ENCODE measurements at places on chromosomes 11 and 22. TPM values are rescaled to one million over a fixed set of nuclear protein-coding genes. Genes with fewer than 3 reads are reported as not detected.

DNA sequence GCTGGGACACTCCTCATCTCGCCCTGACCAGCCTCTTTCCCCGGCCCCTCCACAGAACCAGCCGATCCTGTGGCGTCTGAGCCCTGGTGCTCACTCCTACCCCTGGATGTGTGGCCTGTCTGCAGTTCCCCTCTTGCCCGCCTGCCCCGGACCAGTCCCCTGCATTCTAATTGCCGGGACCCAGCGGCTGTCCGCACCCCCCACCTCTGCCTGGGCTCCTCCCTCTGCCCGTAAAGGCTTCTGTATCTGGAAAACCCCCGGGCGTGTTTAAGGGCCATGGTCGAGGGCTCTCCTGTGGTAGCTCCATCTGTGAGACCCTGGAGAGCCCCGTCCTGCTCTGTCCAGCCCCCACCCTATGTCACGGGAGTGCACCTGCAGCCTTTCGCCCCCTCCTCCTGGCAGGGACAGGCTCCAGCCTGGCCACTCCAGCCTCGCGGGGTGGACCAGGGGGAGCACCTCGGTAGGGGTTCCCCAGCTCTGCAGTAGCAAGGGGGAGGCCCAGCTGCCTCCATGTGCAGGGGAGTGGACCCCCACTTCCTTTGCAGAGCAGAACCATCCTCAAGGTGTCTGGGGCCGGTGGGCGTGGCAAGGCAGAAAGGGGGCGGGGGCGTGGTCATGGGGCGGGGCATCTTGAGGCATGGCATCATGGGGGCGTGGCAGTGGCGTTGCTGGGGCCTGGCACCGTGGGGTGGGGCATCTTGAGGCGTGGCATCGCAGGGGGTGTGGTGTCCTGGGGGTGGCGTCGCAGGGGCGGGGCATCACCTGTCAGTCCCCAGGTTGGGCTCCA is 430.4 kb downstream of the TBC1D22A start:
- H3K4me1 ChIP-seq = peaks cover 2% of the 10 kb centered on the region
- peak; percentile 7 for DNase-seq
- H3K4me3 ChIP-seq = no peak overlapping the region
- H3K36me3 ChIP-seq = no peaks in the 10 kb centered on the region
- H3K27me3 ChIP-seq = no peaks in the 10 kb centered on the region
- no peak overlapping the region for H3K27ac ChIP-seq

Gene UPK3A
- not detected for total RNA-seq

- H3K4me1 ChIP-seq = no peaks in the 10 kb centered on the region
Observed at GRCh38 chr11:81449588-81450156, 1284.0 kb downstream of the FAM181B start.

DNA sequence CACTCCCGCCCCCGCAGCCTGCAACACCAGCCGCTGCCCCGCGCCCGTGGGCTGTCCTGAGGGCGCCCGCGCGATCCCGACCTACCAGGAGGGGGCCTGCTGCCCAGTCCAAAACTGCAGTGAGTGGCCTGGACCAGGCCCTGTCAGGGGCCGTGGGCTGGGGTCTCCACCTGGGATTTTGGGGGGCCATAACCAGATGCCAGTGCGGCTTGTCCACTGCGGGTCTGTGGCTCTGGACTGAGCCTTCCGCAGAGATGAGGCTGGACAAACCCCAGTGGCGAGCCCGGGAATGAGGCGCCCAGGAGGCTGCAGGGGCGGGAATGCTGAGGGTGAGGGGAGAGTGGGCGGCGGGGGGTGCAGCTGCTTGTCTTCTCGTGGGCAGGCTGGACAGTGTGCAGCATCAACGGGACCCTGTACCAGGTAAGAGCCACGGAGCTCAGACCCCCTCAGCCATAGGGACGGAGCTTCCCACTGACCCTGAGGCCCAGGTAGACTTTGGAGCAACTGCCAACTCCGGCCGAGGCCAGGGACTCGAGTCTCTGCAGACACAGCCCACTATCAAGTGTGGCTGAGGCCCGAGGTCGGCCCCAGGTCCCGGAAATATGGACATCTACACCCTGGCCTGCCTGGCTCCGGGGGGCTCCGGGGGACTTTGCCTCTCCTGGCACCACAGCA is 24.8 kb upstream of the MUC5B start:
- H3K27me3 ChIP-seq = no peaks in the 10 kb centered on the region
- H3K4me1 ChIP-seq = no peaks in the 10 kb centered on the region
- H3K4me3 ChIP-seq = no peak overlapping the region
- no peak for DNase-seq
- H3K27ac ChIP-seq = no peak overlapping the region

DNA sequence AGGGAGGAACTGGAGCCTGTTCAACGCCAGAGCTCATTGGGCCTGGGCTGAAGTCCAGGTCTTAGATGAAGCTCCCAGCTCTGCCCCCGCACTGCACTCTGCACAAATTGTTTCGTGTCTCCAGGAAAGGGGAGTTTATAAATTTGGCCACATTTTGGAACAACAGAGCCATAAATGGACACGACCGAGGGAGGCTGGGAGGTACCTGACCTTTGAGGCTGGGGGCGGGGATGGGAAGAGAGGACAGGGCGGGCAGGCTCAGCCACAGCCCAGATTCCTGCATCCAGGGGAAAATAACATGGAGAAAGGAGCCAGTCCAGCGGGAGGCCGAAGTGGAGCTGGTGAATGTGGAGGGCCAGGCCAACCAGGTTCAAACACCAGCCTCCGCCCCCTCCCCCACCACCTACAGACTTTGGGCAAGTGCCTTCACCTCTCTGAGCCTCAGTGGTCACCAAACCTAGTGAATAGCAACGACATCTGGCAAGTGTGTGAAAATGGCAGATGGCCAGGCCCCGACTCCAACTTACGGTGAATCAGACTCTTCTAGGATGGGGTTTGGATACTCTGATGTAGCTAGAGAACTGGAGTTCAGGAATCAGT is 36.8 kb upstream of the SMTN start:
- DNase-seq = peak; percentile 89
- no peaks in the 10 kb centered on the region for H3K27me3 ChIP-seq
- H3K4me1 ChIP-seq = peaks cover 21% of the 10 kb centered on the region
- peak overlapping the region; percentile 62 for H3K27ac ChIP-seq

Gene AQP11
- total RNA-seq = 8.8 TPM

Gene CABP4
- total RNA-seq = 0.13 TPM

DNA sequence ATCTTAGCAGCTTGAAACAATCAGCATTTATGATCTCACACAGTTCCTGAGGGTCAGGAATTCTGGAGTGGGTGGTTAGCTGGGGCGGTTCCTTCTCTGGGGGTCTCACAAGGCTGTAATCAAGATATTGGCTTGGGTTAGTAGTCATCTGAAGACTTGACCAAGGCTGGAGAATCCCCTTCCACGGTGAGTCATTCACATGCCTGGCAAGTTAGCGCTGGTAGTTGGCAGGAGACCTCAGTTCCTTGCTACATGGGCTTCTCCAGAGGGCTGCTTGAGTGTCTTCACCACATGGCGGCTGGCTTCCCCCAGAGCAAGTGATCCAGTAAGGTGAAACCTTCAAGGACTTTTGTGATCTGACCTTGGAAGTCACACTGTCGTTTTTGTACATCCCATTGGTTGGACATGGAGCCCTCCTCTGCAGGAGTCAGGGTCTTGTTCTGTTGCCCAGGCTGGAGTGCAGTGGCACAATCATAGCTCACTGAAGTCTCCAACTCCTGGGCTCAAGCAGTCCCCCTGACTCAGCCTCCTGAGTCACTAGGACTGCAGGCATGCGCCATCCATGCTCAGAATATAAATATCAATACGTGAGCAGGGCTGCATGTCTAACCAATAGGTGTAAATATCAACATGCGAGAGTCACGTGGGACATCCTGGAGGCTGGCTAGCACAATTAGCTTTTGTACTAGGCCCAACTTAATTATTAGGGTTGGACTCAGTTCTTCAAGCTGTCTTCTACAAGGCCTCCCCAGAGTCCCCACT is 7.2 kb upstream of the NIPSNAP1 start:
- DNase-seq = no peak
- H3K27ac ChIP-seq = no peak overlapping the region
- H3K27me3 ChIP-seq = no peaks in the 10 kb centered on the region
- no peaks in the 10 kb centered on the region for H3K36me3 ChIP-seq
- no peak overlapping the region for H3K4me3 ChIP-seq
- H3K4me1 ChIP-seq = no peaks in the 10 kb centered on the region

- no peak overlapping the region for H3K4me3 ChIP-seq
- no peak overlapping the region for H3K27ac ChIP-seq
- H3K4me1 ChIP-seq = no peaks in the 10 kb centered on the region
Observed at GRCh38 chr11:116145187-116145865, 627.5 kb downstream of the BUD13 start.

DNA sequence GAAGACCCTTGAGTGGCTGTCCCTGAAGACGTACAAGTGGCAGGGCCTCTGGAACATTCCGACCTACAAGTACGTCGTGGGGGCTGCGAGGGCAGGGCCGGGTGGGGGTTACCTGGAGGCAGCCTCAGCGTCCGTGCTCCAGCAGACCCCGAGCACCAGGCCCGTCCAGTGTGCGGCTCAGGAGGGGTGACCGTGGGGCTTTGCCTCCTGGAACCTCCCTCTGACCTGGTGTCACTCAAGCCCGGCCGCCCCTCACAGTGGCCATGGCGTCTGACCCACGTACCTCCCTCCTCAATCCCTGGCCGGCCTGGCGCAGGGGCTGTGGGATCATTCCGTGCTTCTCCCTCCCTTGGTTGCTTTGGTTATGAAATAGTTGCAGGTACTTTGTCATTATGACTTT is 18.5 kb downstream of the RNH1 start:
- H3K36me3 ChIP-seq = no peaks in the 10 kb centered on the region
- no peaks in the 10 kb centered on the region for H3K4me1 ChIP-seq
- H3K27me3 ChIP-seq = no peaks in the 10 kb centered on the region
- no peak overlapping the region for H3K27ac ChIP-seq

DNA sequence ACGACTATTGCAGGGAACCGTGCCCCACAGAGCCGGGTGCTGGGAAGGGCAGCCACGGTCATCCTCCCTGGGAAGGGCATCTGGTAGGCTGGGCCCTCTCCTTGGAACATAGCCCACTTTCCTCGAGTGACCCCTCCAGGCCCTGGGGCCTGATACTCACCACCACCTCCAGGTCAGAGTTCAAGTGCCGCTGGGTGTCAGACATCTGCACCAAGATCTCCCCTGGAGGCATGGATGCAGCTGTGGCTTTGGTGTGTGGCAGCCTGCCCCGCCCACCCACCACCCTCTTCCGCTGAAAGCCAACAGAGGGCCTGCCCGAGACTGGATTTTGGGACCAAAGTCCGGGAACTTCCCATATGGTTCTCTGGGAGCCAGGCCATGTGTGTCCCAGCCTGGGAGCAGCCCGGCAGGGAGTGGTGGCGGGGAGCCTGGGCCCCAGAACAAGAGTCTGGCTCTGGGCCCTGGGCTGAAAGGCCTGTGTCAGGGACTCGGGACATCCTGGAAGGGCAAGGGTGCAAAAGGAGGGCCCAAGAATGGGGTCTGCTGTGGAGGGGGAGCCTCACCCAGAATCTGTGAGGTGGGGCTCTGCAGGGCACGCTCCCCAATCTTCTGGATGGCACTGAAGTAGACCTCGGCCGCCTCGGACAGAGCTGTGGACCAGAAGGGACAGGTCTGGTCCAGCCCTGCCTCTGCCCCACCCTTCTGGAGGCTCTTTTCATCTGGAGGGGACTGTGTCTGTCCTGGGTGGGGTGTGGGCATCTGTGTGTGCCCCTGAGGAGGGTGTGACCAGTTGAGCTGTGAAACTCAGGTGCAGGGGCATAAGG is 2.6 kb downstream of the BAIAP2L2 start:
- DNase-seq = no peak
- no peaks in the 10 kb centered on the region for H3K4me1 ChIP-seq
- no peaks in the 10 kb centered on the region for H3K27me3 ChIP-seq
- H3K4me3 ChIP-seq = no peak overlapping the region

DNA sequence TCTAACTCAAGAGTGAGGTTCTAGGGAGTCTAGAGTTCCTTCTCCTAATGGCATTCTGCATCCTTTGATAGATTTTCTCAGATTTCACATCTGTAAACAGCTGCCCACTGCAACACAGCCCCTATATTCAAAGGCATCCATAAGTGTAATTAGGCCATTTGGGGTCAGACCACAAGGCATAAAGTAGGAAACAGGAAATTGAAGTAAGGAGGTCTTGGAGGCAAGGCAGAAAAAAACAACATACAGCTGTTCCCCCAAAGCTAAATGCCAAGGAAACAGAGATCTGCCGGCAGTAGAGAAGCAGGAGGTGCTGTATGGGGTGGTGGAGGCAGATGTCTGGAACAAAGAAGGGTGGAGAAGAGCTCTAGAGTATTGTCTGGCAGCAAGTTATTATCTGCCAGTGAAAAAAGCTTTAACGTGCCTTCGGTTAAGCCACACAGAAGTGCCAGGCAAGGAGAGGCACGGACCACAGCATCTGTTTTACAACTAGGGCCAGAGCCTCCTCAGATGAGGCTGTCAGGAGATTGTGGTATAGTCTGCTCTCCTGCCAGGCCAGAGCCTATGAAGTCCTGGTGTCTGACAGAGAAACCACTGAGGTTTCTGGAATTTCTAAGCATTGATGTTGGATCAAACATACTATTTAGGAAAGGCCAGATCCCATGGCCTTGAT is 100.2 kb upstream of the CHRM4 start:
- no peaks in the 10 kb centered on the region for H3K27me3 ChIP-seq

- no peak overlapping the region for H3K27ac ChIP-seq
Observed at GRCh38 chr22:30445438-30446145, 20.0 kb downstream of the MTFP1 start.

Gene TECTA
- total RNA-seq = 1.3 TPM

Gene ZFPL1
- 39.0 TPM for total RNA-seq

GRCh38 chr22:48594016-48594756 is 1233.5 kb downstream of the BRD1 start:
- no peak overlapping the region for H3K27ac ChIP-seq
- no peak for DNase-seq
- no peaks in the 10 kb centered on the region for H3K36me3 ChIP-seq
- no peaks in the 10 kb centered on the region for H3K27me3 ChIP-seq

- H3K4me3 ChIP-seq = no peak overlapping the region
- no peak for DNase-seq
- no peaks in the 10 kb centered on the region for H3K4me1 ChIP-seq
- H3K27me3 ChIP-seq = no peaks in the 10 kb centered on the region
- no peaks in the 10 kb centered on the region for H3K36me3 ChIP-seq
Observed at GRCh38 chr11:15123849-15124248, 9.1 kb downstream of the INSC start.

GRCh38 chr22:46178755-46179505 is 28.6 kb downstream of the PPARA start:
- no peaks in the 10 kb centered on the region for H3K36me3 ChIP-seq
- H3K4me1 ChIP-seq = no peaks in the 10 kb centered on the region
- H3K4me3 ChIP-seq = no peak overlapping the region

DNA sequence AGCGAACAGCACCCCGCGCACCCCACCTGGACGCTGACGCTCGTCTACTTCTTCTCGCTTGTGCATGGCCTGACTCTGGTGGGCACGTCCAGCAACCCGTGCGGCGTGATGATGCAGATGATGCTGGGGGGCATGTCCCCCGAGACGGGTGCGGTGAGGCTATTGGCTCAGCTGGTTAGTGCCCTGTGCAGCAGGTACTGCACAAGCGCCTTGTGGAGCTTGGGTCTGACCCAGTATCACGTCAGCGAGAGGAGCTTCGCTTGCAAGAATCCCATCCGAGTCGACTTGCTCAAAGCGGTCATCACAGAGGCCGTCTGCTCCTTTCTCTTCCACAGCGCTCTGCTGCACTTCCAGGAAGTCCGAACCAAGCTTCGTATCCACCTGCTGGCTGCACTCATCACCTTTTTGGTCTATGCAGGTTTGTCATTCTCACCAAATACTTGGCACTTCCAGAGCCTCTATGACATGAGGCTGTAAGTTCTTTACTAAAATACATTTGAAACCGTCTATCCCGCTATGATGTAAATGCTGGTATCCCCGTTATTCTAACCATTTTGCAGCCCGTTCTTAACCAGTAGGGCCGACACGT is 535 bp downstream of the AQP11 start:
- DNase-seq = peak; percentile 68
- no peaks in the 10 kb centered on the region for H3K36me3 ChIP-seq
- H3K4me3 ChIP-seq = peak overlapping the region; percentile 47
- no peaks in the 10 kb centered on the region for H3K27me3 ChIP-seq
- H3K27ac ChIP-seq = peak overlapping the region; percentile 90
